ENCODE measurements at places on chromosomes 5 and 9.

DNA sequence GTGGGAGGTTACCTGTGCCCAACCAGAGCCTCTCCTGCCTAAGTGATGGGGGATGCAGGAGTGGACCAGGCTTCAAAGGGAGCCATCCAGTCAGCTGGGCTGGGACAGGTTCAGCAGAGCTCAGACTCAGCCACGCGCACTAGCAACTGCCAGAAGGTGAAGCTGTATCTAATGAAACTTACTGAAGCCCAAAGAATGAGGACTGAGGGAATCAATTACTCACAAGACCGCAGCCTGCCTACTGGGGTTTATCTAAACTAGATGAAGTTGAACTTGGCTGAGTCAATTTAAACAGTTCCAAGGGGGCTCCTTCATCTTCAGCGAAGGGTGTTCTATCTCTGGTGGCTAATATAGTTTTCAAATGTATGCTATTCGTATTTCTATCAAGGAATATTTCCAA, 11.4 kb downstream of the HAND1 start:
- no peak for DNase-seq

GRCh38 chr5:10537624-10538023, 26.2 kb upstream of the ANKRD33B start:
- DNase-seq: no peak

DNA sequence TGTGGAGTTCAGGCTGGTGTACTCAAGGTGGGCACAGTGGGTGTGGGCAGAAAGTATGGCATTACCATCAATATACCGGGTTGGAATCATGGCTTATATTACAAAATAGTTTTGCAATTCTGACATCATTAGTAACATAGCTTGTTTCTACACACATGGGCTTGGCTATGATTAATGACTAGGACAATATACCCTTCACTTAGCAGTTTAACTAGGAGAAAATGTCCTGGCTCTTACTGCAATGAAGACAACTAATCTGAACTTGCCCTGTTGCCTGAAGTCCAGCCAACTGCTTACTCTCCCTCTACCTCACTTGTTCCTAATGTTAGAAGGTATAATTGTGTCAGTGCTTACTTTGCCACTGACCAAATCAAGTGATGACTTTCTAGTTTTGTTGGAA, 612.5 kb downstream of the EFNA5 start:
- no peak for DNase-seq

DNA sequence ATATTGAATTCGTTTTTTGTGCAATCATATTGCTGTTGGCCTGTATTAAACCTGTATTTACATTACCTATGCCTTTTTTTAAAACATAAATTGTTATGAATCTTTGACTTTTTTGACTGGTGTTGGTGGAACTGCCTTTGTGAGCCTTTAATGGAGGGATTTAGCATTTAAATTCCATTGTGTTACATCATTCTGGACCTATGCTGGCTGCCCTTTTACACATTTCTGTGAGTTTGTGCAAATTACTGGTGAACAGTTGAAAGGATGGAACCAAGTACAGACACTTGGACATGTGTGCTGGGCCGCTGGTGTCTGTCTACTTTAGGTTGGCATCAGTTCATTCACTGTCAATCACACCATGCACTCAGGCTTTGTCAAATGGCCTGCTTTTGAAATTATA, 3.4 kb downstream of the SNX18 start:
- DNase-seq: no peak

GRCh38 chr5:124655921-124656511, 90.4 kb downstream of the ZNF608 start:
- DNase-seq: no peak

DNA sequence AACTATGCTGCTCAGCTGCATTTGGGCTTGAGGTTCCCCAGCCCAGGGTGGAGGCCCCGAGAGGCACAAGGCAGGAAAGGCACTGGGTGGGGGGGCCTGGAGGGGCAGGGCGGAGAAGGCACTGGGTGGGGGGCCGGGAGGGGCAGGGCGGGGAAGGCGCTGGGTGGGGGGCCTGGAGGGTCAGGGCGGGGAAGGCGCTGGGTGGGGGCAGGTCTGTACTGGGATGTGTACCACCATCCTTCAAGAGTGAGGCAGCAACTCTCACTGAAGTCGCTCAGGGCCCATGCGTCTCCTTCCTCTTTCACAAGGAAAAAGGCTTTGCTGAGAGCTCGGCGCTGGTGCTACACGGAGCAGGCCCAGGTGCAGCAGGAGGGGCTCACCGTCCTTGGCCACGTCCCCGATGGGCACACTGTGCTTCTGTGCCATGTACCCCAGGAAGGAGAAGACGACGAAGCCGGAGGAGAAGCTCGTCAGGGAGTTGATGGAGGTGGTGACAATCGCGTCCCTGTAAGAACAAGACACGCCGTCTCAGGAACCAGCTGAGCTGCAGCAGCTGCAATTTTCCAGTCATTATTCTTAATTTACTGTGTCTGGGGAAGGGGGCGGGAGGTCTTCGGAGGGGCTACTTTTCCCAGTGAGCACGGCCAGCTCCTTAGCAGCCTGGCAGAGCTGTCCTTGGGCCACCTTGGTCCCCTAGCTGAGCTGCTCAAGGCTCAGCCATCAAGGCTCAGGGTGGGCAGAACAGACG, 30.8 kb downstream of the SLC6A3 start:
- no peak for DNase-seq

- no peak for DNase-seq
Observed at GRCh38 chr9:92636627-92637026, 33.3 kb downstream of the IPPK start.

GRCh38 chr9:37212435-37212834, 92.1 kb downstream of the ZCCHC7 start:
- DNase-seq: no peak

DNA sequence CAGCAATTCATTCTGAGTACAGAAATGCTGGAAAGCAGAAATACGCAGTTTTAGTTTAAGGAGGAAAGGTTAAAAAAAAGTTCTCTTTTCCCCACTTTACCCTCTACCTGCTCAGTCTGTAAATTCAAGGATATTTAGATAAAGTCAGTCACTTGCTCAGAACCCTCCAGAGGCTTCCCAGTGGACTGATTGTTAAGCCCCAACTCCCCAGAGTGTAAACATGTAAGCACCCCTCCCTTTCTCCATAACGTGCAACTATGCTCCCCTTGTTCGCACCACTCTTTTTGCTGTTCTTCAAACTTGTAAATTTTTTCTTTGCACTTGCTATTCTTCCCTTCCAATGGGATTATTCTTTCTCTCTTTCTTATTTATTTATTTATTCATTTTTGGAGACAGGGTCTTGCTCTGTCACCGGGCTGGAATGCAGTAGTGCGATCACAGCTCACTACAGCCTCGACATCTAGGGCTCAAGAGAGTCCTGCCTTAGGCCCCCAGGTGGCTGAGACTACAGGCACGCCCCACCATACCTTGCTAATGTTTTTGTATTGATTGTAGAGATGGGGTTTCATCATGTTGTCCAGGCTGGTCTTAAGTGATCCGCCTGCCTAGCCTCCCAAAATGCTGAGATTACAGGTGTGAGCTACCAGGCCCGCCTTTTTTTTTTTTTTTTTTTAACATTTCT, 32.5 kb upstream of the ERBIN start:
- DNase-seq: no peak

- DNase-seq: no peak
Observed at GRCh38 chr5:66993882-66994281, 202.7 kb downstream of the CD180 start.

- no peak for DNase-seq
Observed at GRCh38 chr9:116133163-116133562, 20.4 kb upstream of the PAPPA start.

- no peak for DNase-seq
Observed at GRCh38 chr9:126773004-126773607, 31.7 kb upstream of the ZBTB43 start.

GRCh38 chr5:115733607-115734006, 82.9 kb downstream of the CDO1 start:
- DNase-seq: no peak

- DNase-seq: no peak
Observed at GRCh38 chr5:127192150-127192549, 98.4 kb upstream of the MEGF10 start.

GRCh38 chr9:4117835-4118610, 181.8 kb downstream of the GLIS3 start:
- peak; percentile 2 for DNase-seq

- no peak for DNase-seq
Observed at GRCh38 chr5:59335544-59335943, 558.0 kb downstream of the PDE4D start.

- no peak for DNase-seq
Observed at GRCh38 chr5:168753691-168754254, 174.6 kb upstream of the PANK3 start.

- DNase-seq: no peak
Observed at GRCh38 chr5:112346411-112347044, 72.5 kb downstream of the EPB41L4A start.

- no peak for DNase-seq
Observed at GRCh38 chr9:121981118-121981883, 111.8 kb downstream of the TTLL11 start.

DNA sequence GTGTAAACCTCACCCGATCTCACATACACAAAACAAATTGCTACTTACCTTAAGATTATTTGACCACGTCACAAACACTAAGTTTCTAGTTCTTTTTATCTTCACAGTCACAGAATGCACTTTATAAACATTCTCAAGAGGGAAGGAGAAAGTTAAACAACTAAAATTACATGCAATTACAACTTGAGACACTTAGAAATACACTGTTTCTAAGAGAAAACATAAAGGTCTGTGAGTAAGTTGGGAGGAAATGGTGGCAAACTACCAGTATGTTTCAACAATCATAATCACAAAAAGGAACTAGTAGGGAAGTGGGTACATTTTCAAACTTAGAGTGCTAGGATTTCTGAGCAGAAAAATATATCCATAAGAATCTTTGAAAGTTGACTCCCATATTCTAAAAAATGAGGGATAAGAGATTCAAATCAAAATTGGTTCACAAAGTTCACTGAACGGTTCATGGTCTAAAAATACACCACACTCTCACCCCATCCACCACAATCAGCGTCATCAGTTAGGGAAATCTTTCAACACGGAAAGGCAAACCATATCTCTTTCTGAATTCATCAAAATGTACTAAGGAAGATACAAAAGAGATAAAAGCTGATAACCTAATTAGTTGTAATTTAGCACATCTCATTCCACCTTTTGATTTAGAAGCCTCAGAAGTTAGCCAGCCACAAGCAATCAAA, 182.6 kb downstream of the BNC2 start:
- DNase-seq: no peak

GRCh38 chr9:116274293-116274692, 120.7 kb downstream of the PAPPA start:
- DNase-seq: no peak

DNA sequence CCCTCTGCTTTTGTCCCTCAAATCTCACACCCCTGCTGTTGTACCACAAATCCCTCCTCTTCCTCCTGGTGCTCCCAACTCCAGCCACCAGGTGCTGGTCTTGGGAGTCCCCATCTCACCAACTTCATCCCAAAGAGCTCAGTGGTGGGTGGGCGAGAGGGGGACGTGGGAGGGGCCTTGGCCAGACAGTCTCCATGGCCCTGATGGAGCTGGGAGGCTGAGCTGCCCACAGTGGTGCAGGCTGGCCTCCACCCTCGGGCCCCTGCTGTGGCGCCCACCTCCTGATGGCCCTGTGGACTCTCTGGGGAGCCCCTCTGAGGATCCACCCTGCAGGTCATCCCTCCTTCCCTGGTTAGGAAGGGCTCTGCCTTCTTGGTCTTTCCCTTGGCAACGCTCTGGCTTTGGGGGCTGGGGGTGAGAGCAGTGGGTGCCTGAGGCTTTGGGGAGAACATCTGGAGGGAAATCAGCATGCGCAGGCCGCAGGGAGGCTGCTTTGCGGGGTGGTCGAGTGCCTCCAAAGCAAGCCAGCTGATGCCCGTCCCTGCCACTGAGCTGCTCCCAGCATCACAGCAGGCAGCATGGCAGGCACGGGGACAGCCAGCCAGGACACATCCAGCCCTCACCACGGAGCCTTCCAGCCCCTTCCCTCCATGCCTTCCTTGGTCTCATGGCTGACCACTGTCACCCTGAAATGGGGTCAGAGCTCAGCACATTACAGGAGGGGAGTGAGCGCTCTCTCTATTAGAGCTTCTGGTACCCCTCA, 7.6 kb upstream of the FAM163B start:
- no peak for DNase-seq

DNA sequence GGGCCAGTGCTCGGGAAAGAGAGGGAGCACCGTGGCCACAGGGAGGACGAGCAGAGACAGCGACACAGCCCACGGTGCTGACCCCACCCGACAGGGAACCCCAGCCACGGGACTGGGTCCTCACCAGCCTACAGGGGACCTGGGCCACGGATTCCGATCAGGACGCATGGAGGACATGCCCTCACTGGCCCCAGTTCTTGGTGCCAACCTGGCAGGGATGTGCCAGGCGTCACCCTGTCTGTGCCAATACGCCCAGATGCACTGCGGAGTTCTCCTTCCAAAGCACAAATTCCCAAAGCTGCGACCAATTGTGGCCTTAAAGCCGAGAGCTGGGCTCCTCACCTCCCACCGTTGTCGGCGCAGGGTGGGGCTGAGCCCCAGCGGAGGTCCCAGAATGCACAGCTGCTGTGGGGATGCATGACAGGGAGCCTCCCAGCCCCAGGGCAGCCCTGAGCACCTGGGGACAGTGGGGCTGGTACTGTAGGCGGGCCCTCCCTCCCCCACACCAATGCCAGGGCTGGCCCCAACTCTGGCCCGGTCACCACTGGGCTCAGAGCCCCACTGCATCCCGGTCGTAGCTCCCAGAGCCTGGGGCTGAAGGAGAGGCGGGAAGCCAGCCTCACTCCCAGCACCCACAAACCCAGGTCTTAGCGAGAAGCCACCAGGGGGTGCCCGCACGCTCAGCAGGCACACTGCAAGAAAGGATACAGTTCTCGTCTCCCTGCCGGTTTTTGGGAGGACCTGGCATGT, 44.2 kb downstream of the NKD2 start:
- DNase-seq: no peak

- DNase-seq: no peak
Observed at GRCh38 chr9:18707061-18707461, 233.1 kb downstream of the ADAMTSL1 start.

DNA sequence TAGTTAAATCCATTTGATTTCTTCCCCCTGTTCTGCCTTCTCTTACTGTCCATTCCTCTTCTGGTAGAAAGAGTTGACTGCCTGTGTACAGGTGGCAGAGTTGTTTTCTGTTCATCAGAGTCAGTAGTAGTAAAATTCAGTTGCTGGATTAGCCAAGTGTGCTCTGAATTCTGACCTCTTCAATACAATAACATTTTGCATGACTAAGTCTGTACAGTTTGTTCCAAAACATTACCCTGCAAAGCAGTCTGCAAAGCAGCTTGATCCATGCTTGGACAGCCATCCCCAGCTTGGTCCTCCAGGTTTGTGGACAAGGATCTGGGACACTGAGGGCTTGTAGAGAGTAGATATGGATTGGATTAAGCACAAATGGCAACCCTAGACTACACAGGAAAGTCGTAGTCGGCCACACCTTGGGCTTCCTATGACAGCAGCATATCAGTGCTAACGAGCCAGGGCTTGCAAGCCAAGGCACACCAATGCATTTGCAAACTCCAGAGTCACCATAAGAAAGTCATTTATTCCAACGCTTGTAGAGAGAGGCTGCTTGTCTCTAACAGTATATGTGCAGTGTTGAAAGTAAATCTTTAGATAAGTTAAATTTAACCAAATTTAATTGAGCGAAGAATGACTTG, 25.2 kb downstream of the IL12B start:
- no peak for DNase-seq
